ENCODE measurements at places on chromosomes 4 and X.
A peak's percentile ranks its signal among the peaks of the same experiment; 100 is the strongest.

- DNase-seq = peak; percentile 29
Observed at GRCh38 chrX:123648028-123648810, 84.6 kb downstream of the THOC2 start.

DNA sequence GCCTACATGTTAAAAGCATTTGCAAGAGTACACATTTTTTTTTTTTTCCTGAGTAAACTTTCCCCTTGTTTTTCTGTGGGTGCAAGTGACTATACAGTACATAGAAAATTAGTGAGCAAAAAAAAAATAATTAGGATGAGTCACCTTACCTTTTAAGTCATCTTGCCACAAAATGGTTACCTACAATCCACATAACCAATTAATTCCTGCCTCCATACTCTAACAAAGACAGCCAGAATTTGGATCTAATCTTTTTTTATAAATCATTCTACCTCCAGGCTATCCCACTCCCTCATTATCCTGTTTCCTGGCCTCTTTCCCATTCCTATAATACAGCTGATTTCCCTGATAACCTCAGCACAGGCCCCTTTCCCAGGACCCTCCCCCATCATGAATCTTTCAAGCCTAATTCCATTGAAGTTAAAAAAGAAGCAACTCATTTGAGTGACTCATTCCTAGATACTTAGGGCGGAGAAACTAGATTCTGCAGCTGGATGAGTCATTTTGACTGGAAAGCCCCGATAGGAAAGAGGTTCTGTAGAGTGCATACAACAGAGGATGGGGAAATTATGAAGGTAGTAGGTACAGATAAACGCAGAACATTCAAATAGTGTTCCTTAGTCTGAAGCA, 128.2 kb downstream of the C4orf51 start:
- peak; percentile 83 for DNase-seq

- peak; percentile 86 for DNase-seq
Observed at GRCh38 chrX:107571296-107571998, 56.9 kb upstream of the PRPS1 start.

DNA sequence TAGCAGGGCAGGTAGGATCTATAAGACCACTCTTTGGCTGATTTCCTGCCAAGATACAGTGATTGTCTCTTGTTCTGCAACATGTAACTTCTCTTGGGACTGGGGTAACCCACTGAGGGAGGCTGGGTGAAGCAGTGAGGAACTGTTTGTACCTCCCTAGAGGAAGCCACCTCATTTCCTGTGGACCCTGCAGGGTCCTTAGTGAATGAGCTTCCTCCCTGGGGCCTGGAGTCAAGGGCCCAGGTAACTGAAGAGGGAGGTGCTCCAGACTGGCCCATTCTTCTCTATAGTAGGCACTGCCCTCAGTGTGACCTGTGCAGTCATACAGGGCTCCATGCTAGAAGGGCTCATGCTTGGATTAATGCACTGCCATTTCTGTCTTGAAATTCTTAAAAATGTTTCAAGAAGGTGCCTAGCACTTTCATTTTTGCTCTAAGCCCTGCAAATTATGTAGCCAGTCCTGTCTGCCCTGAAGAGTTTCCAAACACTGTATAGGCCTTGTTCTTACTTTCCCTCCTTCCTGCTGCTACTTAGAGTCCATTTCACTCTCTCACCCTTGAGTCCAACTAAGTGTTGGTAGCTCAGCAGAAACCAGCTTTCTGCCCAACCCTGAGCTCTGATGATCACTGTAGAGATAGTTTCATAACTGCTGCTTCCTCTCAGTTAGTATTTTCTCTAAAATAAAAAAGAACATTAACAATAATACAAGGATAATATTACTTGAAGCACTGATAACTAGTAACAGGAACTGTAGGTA, 8.5 kb upstream of the GRIA3 start:
- DNase-seq = no peak

DNA sequence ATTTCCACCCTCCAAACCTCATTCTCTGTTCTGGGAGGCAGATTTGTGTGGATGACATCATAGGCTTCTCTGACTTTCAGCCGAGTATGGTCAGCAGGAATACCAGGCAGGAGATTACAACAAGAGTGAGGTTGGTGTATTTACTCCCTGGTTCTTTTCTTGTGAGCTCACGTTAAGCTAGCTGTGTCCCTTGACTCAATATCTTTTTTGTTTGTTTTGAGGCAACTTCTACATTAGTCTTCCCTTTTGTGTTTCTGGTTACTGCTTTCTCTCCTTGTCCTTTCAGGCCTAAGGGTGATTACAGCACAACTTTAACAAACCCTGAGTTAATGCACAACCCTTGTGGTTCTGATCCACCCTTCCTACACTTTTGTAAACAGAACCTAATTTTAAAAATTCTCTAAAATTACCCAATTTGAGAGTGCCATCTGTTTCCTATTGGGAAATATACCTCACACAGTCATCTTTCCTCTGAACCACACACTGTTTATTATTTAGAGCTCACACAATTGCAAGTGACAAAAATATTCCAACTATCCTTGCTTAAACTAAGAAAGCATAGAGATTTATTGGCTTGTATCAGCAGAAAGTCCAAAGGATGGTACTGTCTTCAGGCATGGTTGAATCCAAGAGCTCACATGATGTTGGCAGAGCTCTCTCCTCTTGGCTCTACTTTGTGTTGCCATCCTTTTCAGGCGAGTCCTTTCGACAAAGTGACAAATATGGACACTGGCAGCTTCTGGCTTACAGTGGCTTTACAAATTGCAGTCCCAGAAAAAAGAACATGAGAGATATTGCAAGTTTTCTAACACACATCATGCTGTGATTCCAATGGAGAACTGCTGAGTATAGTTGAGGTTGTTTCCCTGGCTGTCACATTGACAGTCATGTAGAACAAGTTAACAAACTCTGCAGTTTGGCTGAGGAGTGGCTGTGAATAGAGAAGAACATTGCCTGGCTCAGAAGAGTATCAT, 150.5 kb upstream of the DDIT4L start:
- DNase-seq = no peak

GRCh38 chr4:110637408-110638088, 14.7 kb upstream of the PITX2 start:
- no peak for DNase-seq
